ENCODE measurements at places on chromosomes 1 and 21. TPM values are rescaled to one million over a fixed set of nuclear protein-coding genes. Genes with fewer than 3 reads are reported as not detected.

Gene RSBN1
- 24.5 TPM for total RNA-seq

Gene AGT
- 36.7 TPM for total RNA-seq

Gene IL20
- not detected for total RNA-seq

Gene TIE1
- total RNA-seq = 15.9 TPM

Gene ARMH1
- total RNA-seq = 0.78 TPM

Gene LAX1
- total RNA-seq = not detected

Gene ILDR2
- 0.27 TPM for total RNA-seq

Gene AKNAD1
- 0.67 TPM for total RNA-seq

Gene SIK1
- total RNA-seq = 1.6 TPM

Gene ICOSLG
- not detected for total RNA-seq

Gene RGS18
- 0.78 TPM for total RNA-seq

Gene SLC39A1
- 37.1 TPM for total RNA-seq

Gene LMX1A
- not detected for total RNA-seq

Gene HRNR
- not detected for total RNA-seq

Gene KCNE2
- not detected for total RNA-seq

Gene NTNG1
- total RNA-seq = not detected

Gene CREB3L4
- 5.2 TPM for total RNA-seq

Gene KIAA0040
- 21.5 TPM for total RNA-seq

Gene TTC39A
- total RNA-seq = 13.1 TPM

Gene ARHGEF10L
- total RNA-seq = 111 TPM

Gene NDUFS5
- total RNA-seq = 869 TPM

Gene CNIH3
- total RNA-seq = 0.95 TPM

All from gastrocnemius medialis (tissue), 4 donors.